Aorta (tissue), 5 donors: ENCODE measurements at places on chromosomes 3 and 15. TPM values are rescaled to one million over a fixed set of nuclear protein-coding genes. Genes with fewer than 3 reads are reported as not detected.

Gene SPTSSB
- total RNA-seq: 0.39 TPM

Gene SLC27A2
- 0.39 TPM for total RNA-seq

Gene WDR72
- not detected for total RNA-seq

Gene MYO5C
- total RNA-seq: 7.8 TPM

Gene THBS1
- 1,398 TPM for total RNA-seq

Gene LSAMP
- 7.8 TPM for total RNA-seq

Gene SI
- total RNA-seq: not detected

Gene RAD18
- 7.1 TPM for total RNA-seq

Gene ZIC1
- total RNA-seq: 0.99 TPM

Gene ZNF774
- total RNA-seq: 7.4 TPM

Gene KLHL18
- 22.9 TPM for total RNA-seq

Gene HDAC11
- total RNA-seq: 16.8 TPM

Gene TEX9
- 5.7 TPM for total RNA-seq

Gene ATXN7
- 52.5 TPM for total RNA-seq
